CD4-positive, alpha-beta memory T cell (primary cell): ENCODE measurements at places on chromosomes 6 and 20. TPM values are rescaled to one million over a fixed set of nuclear protein-coding genes. Genes with fewer than 3 reads are reported as not detected.
A peak's percentile ranks its signal among the peaks of the same experiment; 100 is the strongest.

Gene SLC13A3
- 0.36 TPM for total RNA-seq

Gene POU5F1
- not detected for total RNA-seq

DNA sequence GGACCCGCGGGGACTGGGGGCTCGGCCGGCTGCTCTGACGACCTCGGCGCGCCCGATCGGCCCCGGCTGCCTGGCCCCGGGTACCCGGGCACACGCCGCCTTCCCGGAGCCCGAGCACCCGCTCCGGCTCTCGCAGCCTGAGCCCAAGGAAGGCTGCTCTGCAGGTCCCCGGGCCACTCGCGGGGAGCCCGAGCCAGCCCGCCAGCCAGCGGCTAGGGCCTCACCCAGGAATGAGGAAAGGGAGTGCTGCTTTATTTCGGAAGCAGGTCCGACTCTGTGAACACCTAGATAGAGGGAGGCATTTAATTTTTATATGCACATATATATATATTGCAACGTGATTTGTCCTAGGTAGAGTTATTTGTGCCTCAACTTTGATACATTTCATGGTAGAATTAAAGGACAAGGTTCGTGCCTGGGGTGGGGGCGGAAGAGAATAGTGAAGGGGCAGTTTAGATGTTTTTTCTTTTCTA lies 15.5 kb downstream of the FOXA2 start:
- H3K4me1 ChIP-seq = no peaks in the 10 kb centered on the region
- no peak overlapping the region for H3K27ac ChIP-seq
- no peak for DNase-seq
- H3K4me3 ChIP-seq = no peak overlapping the region
- H3K36me3 ChIP-seq = no peaks in the 10 kb centered on the region

Gene HFE
- total RNA-seq = 3.5 TPM

GRCh38 chr6:53793318-53794136 lies 1.3 kb upstream of the LRRC1 start:
- H3K27ac ChIP-seq = peak overlapping the region; percentile 41
- H3K36me3 ChIP-seq = no peaks in the 10 kb centered on the region
- peaks cover 21% of the 10 kb centered on the region for H3K4me1 ChIP-seq

- no peaks in the 10 kb centered on the region for H3K36me3 ChIP-seq
- no peak overlapping the region for H3K27ac ChIP-seq
- no peak overlapping the region for H3K4me3 ChIP-seq
- no peak for DNase-seq
- no peaks in the 10 kb centered on the region for H3K27me3 ChIP-seq
Observed at GRCh38 chr20:43960231-43960630, 45.6 kb downstream of the TOX2 start.

Gene OR2H1
- not detected for total RNA-seq

GRCh38 chr6:128252341-128253176 lies 267.8 kb downstream of the PTPRK start:
- H3K27ac ChIP-seq = no peak overlapping the region
- H3K4me3 ChIP-seq = no peak overlapping the region
- peaks cover 4% of the 10 kb centered on the region for H3K4me1 ChIP-seq

GRCh38 chr6:71619836-71620235 lies 266.5 kb upstream of the RIMS1 start:
- H3K4me1 ChIP-seq = no peaks in the 10 kb centered on the region
- no peaks in the 10 kb centered on the region for H3K36me3 ChIP-seq
- no peak for DNase-seq
- no peak overlapping the region for H3K4me3 ChIP-seq

- H3K36me3 ChIP-seq = no peaks in the 10 kb centered on the region
- H3K27ac ChIP-seq = no peak overlapping the region
Observed at GRCh38 chr20:62997417-62998035, 9.2 kb downstream of the BHLHE23 start.

DNA sequence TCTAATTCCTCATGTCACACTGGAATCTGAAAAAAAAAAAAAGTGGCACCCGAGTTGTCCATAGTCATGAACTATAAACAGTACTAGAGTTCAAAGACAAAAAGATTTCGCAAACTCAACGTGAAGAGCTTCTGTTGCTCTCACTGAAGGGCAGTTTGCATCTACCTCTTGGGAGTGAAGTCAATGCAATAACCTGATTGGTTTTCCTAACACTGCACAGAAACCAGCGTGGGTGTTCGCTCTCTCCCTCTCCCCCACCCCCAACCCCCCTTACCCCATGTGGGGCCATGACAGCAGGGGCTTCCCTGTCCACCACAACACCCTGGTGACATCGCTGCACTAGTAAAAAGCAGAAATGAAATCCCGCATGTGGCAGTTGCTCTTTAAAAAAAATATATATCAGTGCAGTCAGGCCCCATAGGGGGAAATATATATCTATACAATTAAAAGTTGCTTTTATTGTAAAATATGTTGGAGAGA lies 66.9 kb downstream of the GMPR start:
- no peak overlapping the region for H3K4me3 ChIP-seq
- no peak overlapping the region for H3K27ac ChIP-seq
- no peak for DNase-seq
- peaks cover 13% of the 10 kb centered on the region for H3K36me3 ChIP-seq

DNA sequence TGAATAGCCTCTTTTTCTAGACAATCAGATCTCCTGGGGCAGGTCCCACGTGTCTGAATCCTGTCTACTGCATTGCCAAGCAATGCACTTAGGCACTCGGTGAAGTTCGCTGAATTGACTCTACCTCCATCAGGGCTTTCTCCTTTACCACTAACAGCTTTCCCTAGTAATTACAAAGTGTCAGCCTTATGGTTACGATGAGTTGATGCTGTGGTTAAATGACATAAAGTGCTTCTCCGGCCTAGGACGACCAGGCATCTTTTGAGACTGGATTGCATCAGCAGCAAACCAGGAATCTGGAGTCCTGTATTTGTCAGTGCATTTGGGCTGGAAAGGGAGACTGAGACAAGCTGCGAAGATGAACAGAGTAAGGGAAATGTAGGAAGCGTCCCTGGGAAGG lies 21.5 kb downstream of the NOX3 start:
- no peaks in the 10 kb centered on the region for H3K27me3 ChIP-seq
- no peaks in the 10 kb centered on the region for H3K4me1 ChIP-seq
- no peak overlapping the region for H3K4me3 ChIP-seq
- DNase-seq = no peak
- H3K36me3 ChIP-seq = no peaks in the 10 kb centered on the region
- no peak overlapping the region for H3K27ac ChIP-seq

DNA sequence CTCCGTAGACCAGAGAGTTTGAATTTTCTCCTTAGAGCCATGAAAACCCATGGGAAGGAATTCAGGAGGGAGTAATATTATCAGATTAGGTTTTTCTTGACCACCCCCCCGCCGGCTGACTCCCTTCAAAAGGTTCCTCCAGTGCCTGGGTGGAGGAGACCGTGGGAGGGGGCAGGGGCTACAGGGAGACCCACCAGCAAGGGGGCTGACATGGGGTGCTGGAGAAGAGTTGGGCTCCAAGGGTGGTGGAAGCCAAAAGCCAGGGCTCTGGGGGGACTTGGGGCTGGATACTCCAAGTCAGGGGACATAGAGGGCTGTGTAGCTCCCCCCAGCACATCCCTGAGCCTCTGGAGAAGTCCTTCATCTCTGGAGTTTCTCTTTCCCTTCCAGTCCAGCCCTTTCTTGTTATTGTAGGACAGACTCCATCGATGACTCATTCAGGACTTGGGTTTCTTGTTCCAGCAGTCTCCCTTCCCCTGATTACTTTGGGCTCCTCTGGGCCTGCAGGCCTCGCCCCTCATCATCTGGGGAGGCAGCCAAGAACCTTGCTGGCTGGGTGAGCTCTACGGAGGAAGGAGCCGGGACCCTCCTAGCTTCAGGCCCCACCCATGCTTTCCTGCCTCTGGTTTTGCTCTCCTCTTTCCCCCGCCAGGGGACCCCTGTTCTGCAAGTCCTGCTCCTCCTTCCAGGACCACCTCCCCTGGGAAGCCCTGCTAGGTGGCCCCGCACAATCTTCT lies 10.5 kb upstream of the KIAA1755 start:
- H3K36me3 ChIP-seq = no peaks in the 10 kb centered on the region
- DNase-seq = no peak
- H3K4me1 ChIP-seq = no peaks in the 10 kb centered on the region
- H3K27ac ChIP-seq = no peak overlapping the region

DNA sequence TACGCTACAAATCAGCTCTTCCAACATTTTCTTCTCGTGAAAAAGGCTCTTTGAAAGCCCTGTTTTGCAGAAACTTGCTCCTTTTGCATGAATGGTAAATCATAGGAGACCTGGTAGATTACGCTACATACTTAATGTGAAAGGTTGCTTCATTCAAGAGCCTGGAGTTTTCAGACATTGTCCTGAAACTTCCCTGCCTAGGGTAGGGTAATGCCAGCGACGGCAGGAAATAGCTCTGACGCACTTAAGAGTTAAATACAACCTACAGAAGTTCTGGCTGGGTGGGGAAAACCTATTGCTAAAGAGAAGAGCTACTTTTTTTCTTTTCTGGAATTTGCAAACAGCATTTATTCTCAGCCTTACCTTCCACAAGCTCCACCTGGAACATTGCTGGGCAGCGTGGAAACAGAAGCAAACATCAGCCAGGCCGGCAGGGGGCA lies 144.5 kb downstream of the LPA start:
- peak overlapping the region; percentile 97 for H3K4me3 ChIP-seq
- no peaks in the 10 kb centered on the region for H3K36me3 ChIP-seq
- H3K27ac ChIP-seq = peak overlapping the region; percentile 65
- H3K27me3 ChIP-seq = no peaks in the 10 kb centered on the region
